ENCODE measurements at places on chromosomes 1 and 21.
A peak's percentile ranks its signal among the peaks of the same experiment; 100 is the strongest.

DNA sequence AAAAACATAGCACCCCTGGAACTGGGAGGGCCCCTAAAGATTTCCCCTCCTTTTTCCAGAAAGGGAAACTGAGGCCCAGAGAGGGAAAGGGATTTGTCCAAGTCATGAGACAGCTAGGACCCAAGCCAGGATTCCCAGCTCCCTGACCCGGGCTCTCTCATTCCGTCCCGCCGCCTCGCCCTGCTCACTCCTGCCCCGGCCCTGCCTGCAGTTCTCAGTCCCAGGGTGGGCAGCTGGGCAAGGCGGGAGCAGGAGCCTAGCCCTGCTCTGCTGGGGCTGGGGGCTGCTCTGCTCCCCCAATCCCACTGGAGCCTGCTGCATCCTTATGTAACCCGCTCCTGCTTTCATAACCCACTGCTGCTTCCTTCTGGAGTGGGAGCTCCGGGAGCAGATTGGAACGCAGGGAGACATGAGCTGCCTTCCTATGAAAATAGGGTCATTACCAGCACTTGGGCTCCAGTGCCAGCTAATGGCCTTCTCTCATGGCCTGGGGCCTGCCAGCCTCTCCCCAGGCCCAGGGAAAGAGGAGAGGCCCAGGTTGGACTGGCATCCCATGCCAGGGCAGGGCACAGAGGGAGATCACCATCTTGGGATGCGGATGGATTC lies 84.5 kb downstream of the CAMK2N1 start:
- peak; percentile 21 for DNase-seq

DNA sequence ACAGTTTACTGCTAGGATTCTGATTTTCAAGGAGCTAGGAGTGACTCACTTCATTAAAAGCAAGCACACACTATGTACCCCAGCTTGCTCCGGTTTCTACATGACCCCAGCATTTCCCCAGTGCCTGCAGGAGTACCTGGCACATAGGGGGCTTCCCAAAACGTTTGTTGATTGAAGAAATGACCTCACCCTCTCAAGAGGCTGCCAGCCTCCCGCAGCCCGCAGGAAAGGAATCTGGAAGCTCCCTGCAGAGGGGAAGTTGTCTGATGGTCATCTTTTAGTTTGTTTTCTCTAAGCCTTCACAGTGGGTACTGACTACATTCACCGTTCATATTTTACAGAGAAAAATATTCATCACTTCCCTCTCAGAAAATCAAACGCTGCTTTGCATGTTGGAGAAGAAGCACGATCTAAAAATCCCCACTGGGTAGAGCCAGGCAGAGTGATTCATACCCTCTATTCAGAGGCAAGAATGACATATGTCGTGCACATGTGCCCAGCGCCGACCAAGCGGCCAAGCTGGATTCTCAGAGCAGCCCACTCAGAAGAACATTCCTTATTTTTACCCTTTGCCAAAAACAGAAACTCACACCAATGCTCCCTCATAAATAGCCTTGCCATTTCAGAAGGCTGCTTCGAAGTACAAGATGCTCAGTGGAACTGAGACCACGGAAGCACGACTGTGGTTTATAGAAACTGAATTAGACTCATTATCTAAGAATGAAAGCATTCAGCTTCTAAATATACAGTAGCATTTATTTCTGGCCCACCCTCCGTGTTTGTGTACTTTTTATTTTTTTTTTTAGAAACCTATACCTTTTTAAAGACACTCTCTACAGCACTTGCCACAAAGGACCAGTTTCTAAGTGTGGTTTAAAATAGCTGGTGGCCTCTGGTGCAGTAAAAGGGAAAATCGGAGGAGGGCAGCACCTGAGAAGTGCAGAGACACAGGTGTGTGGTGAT lies 143.2 kb downstream of the MIS18A start:
- DNase-seq: no peak

DNA sequence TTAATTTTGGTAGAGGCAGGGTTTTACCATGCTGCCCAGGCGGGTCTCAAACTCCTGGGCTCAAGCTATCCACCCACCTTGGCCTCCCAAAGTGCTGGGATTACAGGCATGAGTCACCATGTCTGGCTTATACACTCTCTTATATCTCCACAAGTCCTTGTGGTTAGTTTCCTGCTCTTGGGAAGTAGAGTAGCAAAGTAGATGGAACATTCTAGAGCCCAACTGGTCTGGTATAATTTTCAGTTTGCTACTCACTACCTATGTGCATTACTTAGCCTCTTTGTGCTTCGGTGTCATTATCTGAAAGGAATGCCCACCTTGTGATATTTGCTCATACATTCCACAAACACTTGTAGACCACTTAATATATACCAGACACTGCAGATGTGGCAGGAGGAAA lies 96.6 kb upstream of the IPO9 start:
- no peak for DNase-seq

- DNase-seq: no peak
These were observed 354.9 kb upstream of the ADAMTS5 start for GRCh38 chr21:27321791-27322190.

DNA sequence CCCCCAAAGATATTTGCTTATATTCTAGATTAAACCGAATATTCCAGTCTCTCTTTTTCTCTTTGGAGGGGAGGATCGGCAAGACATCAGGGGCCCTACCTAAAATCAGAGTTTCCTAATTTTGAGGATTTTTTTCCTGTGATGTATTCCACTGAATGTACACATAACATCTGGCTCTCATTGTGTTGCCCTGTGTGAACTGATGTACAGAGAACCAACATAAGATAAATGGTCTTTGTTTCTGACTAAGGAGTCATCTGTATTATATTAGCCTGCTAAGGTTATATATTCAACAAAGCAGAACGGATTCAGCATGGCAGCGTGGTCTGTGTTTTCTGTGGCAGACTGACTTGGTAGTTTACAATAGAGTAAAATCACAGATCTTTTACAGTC lies 114.8 kb upstream of the NCAM2 start:
- no peak for DNase-seq

DNA sequence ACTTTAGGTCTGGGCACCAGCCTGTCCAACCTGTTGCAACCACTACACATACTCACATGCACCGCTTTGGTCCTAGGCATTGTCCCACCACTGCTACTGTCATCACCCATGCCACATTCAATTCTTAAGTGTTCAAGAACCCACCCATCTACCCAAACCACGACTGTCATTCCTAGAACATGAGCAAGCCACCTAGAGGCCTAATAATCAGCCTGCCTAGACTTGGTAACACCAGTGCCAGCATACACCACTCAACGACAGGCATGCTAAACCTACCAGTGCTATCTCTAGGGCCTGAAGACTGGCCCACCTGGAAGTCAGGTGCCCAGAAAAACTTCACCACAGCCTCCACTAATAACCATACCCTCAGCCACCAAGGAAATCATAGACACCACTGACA lies 532.8 kb upstream of the DEPDC1 start:
- no peak for DNase-seq

All from activated CD4-positive, CD25-positive, alpha-beta regulatory T cell treated with anti-CD3 and anti-CD28 coated beads, Interleukin-2, amount 50 U/mL, for 72 hours (primary cell).